ENCODE measurements at places on chromosomes 1 and 21.

GRCh38 chr1:109877317-109877771 is 33.3 kb upstream of the CSF1 start:
- DNase-seq: no peak

GRCh38 chr1:31523012-31523411 is 53.3 kb upstream of the TINAGL1 start:
- no peak for DNase-seq

DNA sequence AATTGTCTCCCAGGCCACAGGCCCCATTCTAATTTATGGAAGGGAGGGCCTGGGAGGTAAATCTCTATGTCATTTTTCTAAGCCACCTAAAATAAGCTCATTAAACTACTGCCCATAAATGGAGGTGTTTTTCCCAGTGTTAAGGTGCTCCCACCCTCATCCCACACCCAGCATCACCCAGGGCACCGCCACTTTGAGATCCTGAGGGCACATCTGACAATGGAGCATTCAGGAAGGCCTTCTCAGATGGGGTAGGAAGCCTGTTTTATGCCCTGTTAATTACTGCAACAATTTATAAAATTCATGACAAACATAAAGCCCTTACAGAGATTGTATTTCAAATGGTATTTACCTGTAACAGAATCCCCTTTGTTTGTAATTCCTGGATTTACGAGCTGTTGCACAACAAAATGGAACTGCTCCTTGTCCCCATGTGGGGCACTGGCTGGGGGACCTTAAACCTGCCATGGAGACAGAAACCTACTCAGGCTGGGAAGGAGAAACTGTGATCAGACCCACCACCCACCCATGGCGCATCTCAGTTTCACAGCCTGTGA is 319.5 kb upstream of the USP24 start:
- DNase-seq: no peak

DNA sequence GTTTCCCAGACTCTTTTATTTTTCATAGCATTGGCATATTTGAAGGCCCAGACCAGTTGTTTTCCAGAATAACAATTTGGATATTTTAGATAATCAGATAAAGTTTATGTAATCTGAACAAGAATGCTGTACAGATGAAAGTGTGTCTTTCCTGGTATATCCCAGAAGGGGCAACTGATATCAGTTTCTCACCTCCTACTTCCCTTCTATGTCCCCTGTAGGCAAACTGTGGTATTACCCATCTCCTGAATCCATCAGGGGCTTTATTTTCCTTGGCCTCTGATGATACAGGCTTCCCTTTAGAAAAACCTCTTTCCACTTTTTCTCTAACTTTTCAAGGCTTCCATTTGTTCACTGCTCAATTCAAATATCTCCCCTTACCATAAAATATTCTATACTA is 87.5 kb upstream of the RGS1 start:
- DNase-seq: no peak

- no peak for DNase-seq
Measured at GRCh38 chr1:27535386-27535785, 45.4 kb upstream of the WASF2 start.

Measured in activated naive CD4-positive, alpha-beta T cell treated with Interleukin-2 at 50 U/mL for 16 hours (primary cell).